ENCODE measurements at places on chromosomes 4 and X.

DNA sequence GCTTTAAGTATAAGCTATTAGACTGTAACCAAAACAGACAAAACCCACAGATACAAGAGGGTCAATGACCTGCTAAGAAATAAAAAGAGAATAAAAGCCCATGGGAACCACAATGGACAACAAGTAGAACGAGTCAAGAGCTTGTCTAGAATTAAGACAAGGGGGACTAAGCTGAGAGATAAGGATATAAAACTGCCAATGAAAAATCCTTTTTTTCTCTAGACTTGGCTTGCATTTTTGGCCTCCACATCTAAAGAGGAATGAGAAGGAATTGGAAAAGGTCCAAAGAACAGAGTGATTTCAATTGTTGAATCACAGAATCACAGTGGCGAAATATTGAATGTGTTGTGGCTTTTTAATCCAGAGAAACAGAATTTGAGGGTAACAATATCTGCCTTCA, 135.7 kb downstream of the QDPR start:
- DNase-seq: no peak

GRCh38 chr4:7206911-7207567, 14.7 kb downstream of the SORCS2 start:
- DNase-seq: peak; percentile 35

GRCh38 chrX:14022019-14022418, 7.7 kb downstream of the GEMIN8 start:
- no peak for DNase-seq

GRCh38 chr4:113869743-113870375, 108.3 kb upstream of the CAMK2D start:
- no peak for DNase-seq

- no peak for DNase-seq
These were observed 313.8 kb downstream of the CAMK2D start for GRCh38 chr4:113447769-113448168.

DNA sequence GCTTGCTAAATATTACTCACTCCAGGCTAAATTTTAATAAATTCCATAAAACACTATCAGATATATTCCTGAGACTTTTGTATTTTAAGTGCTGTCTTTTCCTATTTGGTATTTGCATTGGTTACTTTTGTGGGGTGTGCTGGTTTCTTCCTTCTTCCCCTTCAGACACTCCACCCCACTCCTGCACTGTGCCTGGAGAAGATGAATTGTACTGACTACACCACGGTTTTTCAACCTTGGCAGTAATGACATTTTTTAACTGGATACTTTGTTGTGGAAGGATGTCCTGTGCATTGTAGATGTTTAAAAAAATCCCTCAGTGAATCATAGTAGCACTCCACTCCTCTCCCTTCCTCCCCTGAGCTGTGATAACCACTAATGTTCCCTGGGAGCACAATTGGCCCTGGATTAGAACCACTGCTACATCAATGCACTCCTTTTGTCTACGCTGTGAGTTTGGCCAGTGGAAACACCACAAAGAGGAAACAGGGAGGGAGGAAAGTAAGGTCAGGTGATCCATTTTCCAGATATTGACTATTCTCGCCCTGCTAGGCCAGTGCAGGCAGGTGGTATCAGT, 36.3 kb downstream of the SNCA start:
- DNase-seq: peak; percentile 82

DNA sequence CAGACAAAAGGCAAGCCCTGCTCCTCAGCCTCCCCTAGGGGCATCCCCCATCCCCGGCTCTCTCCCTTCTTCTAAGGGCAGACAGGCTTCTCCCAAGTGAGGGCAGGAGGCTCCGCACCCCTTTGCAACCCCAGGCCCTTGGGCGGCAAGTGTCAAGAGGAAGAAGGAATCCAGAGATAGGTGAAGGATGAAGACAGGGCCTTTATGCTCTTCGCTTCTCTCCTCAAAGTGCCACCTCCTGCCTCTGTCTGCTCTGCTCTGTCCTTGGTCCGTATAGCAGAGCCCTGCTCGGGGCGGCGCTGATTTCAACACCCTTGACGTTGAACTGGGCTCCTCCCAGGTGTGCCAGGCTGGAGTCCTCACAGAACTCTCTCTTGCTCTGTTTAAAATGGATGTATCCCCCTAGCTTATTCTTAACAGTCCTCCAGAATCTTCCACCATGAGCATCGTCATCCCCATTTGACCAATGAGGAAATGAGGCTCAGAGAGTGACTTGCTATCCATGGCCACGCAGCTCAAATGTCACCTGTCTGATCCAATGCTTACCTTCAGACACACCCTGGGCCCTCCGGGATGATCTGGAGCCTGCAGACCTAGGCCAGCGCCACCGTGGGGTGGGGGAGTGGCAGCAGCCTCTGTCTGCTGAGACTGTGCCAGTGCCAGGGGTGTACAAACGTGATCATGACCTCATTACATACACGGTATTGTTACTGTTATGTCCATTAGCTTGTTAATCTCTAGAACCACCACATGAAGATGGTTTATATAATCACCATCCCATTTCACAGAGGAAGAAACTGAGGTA, 99.8 kb downstream of the PHKA2 start:
- no peak for DNase-seq

DNA sequence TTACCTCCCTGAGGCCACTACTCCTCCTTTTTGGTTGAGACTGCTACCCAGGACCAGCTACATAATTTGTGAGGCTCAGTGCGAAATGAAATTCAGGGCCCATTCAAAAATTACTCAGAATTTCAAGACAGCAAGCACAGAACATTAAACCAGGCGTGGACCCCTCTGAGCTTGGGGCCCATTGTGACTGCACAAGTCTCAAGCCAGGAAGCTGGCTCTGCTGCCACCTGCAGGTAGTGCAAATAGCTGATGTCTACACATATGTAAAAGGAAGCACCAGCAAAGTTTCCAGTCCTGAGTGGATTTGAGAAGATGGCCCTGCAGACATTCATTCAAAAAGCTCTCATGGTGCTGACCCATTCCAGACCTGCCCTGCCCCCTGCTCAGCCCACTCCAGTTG, 213.4 kb upstream of the LNX1 start:
- DNase-seq: peak; percentile 40

- no peak for DNase-seq
These were observed 270.6 kb downstream of the NR3C2 start for GRCh38 chr4:148171596-148171995.

- no peak for DNase-seq
These were observed 13.1 kb downstream of the MED12 start for GRCh38 chrX:71131510-71131909.

DNA sequence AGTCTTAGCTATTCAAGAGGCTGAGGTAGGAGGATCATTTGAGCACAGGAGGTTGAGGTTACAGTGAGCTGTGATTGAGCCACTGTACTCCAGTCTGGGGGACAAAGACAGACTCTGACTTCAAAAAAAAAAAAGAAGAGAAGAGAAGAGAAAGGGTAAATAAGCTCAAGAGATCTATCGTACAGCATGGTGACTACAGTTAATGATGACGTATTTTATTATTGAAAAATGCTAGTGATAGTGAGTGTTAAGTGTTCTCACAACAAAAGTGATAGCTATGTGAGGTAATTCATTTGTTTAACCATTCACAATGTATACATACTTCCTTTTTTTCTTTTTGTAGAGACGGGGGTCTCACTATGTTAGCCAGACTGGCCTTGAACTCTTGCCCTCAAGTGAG, 121.5 kb upstream of the RPL34 start:
- no peak for DNase-seq

GRCh38 chr4:74793757-74794381, 454 bp downstream of the BTC start:
- DNase-seq: no peak

- DNase-seq: peak; percentile 53
These were observed 68.0 kb downstream of the NOCT start for GRCh38 chr4:139083607-139083955.

DNA sequence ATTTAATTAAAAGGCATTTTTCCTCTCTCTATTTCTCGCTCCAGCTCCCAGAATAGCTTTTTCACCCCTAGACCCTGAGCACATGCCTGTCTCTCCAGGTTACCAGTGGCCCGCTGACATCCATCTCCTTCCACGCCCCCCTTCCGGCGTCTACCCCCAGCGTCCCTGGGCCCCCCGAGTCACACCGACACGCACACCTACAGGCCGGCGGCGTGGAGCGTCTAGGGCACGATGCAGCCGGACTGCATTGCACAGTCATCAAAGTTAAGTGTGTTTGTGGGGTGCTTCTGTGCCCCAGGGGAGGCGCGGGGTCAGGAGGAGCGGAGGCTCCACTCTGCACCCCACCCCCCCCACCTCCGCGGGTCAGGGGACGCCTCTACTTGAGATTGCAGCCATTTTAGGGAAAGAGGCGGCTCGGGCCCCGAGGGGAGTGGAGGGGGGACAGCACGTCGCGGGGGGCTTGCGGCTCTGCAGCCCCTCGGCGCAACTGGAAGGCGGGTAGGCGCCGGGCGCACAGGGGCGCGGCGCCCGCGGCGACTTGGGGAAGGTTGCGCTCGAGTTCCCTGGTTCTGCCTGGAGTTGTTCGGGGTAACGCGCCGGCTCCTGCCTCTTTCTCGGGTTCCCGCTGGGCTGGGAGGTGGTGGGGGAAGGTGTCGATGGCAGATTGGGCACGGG, 112.7 kb downstream of the DHX15 start:
- no peak for DNase-seq

- DNase-seq: no peak
These were observed at the start of gene KLHL4 for GRCh38 chrX:87517571-87518141. TSS of gene KLHL4 (plus strand) at chrX:87517802. CDS start at chrX:87517894, 92 bp downstream.

GRCh38 chr4:70734168-70734954, 12.6 kb downstream of the RUFY3 start:
- DNase-seq: peak; percentile 81

GRCh38 chr4:112633477-112634235, 3.1 kb downstream of the ZGRF1 start:
- DNase-seq: peak; percentile 34

DNA sequence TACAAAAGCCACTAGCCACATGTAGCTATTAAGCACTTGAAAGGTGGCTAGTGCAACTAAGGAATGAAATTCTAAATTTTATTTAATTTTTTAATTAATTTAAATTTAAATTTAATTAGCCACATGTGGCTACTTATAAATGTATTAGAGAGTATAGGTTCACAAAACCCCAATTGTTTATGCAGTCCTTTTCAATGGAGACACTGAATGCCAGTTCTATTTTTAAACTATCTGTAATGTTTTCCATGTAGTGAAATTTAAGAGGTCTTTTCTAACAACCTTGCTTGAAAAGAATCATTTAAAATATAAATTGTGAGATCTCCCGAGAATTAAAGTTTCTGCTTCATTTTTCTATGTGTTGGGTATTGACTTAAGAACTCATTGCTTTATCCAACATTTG, 153.0 kb downstream of the REELD1 start:
- no peak for DNase-seq

DNA sequence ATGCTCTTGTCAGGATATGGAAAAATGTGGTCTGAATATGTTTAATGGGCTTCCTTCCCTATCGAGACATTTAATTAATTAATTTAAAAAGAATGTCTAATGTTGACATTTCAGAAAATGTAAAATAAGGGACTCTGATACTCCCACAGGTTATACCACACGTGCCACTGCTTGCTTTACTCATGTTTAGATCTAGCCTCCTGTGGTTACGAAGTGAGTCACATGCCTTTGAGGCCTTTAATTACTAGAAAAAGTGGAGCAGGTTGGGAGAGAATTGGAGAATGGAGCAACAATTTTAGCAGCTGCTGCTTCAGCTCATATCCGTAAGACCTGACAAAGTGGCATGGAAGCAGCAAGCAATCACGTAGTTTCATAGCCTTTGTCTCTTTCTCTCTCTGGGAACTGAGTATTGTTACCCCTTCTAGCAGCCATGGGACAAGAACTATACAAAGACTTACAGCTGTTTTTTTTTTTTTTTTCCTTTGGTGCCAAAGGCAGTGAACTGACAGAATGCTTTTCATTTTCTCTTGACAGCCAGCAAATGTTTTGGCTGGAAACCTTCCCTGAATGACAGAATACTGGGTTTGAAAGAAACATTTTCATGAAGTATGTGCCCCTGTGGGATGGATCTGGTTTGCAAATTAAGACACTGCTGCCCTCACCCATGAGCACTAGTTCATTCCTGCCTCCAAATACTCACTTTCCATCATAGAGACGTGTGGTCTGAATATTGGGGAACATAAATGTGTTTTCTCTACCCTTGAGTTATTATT, 355.1 kb upstream of the PABPC5 start:
- DNase-seq: peak; percentile 6

DNA sequence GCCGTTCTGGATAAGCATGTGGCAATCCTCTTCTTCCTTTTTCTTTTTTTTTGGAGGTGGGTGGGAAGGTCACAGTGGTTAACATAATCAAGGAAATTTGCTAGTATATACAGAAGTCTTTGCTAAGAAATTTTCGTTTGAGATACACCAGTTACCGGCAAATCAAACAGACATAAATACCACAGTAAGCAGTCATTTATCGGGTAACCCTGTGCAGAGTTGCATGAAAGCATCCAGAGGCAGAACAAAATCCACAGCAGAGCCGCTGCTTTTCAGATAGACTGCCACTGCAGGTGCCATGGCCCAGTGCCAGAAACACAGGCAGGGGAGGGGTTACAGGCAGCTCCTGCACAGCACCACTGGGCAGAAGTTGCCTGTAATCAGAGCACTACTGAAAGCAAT, 179.1 kb upstream of the MAB21L2 start:
- DNase-seq: no peak

GRCh38 chrX:25191403-25191802, 175.6 kb upstream of the ARX start:
- no peak for DNase-seq

DNA sequence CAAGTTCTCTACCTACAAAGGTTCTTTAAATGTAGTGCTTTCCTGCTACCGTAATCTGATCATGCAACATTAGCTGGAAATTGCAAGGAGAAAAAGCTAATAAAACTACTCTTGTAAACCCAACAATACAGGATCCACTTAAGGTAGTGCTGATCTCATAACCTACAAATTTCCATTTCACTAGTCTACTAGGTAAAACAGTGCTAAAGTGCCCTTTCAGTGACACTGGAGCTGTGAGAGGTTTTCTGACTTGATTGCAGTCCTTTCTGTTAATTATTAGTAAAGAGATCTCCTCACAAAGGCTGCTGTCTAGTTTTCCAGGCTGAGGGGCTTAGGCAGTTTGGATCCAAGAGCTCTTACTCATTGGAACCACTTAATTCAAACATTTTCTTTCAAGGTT, 1118.7 kb downstream of the SH3BGRL start:
- no peak for DNase-seq

DNA sequence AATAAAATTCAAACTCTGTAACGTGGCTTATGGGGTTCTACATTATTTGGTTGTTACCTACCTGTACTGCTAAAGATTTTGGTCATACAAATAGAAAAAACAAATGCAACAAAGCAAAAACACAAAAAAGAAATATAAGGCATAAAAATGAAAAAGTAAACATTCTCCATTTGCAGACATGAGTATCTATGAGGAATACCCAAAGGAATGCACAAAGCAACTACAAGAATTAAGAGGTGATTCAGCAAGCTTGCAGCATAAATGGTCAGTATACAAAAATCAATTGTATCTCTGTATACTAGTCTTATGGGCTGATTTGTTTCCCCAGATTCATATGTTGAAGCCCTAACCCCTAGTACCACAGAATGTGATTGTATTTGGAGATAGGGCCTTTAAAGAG, 3.6 kb upstream of the PDE5A start:
- DNase-seq: no peak

- DNase-seq: no peak
These were observed 182.0 kb upstream of the BCOR start for GRCh38 chrX:40279762-40280161.
